ENCODE measurements at places on chromosomes 5 and 9.

DNA sequence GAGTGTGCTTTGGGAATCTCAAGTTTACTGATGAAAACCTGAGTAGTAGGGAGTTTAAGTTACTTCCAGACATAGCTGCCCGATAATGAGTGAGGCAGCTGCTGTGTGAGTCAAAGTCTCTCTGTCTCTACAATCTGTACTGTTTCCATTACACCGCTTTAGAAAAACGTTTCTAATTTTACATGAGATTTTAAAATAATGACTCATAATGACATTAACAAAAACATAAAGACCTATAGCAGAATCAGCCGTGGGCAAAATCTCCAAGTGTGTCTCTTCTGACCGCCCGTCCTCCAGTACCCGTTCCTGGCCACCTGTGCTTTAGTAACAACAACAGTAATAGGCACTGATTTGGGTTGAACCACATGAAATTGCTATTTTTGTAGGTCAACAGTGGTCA lies 69.6 kb upstream of the PRRC1 start:
- DNase-seq: peak; percentile 75

GRCh38 chr5:176625966-176626875 lies 4.1 kb downstream of the SNCB start:
- no peak for DNase-seq

- peak; percentile 9 for DNase-seq
These were observed 662.8 kb downstream of the PTPRD start for GRCh38 chr9:9949978-9950377.

- DNase-seq: no peak
These were observed 1.5 kb downstream of the ST6GALNAC4 start for GRCh38 chr9:127915325-127915752.

- DNase-seq: no peak
These were observed 64.4 kb upstream of the SUB1 start for GRCh38 chr5:32520972-32521371.

GRCh38 chr5:160054047-160054446 lies 45.1 kb downstream of the TTC1 start:
- DNase-seq: peak; percentile 38

DNA sequence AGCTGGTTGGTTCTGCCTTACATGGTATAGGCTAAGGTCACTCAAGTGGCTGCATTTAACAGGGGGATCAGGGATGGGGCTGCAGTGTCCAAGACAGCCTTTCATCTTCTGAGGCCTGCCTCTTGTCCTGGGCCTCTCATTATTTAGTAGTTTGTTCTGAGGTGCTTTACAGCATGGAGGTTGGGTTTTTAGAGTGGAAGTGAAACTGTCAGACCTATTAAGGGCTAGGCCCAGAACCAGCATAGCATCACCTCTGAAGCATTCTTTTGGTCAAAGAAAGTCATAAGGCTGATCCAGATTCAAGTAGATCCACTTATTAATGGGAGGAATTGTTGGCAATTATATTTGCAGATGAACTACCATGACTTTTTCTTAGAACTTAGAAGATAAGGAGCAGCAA lies 146.0 kb upstream of the NMUR2 start:
- DNase-seq: no peak

- no peak for DNase-seq
These were observed 164.1 kb upstream of the CCNH start for GRCh38 chr5:87576867-87577266.

DNA sequence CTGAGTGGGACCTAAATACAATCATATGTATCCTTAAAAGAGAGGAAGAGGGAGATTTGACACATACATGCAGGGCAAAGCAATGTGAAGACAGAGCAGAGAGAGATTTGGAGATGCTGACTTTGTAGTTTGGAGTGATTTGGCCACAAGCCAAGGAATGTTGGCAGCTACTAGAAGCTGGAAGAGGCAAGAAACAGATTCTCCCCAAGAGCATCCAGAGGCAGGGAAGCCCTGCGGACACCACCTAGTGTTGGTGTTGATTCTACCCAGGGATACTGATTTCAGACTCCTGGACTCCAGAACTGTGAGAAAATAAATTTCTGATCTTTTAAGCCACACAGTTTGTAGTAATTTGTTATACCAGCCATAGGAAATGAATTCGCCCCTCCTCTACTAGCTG lies 64.9 kb upstream of the OSMR start:
- peak; percentile 78 for DNase-seq

GRCh38 chr9:73451003-73451402 lies 299.3 kb downstream of the ANXA1 start:
- no peak for DNase-seq

DNA sequence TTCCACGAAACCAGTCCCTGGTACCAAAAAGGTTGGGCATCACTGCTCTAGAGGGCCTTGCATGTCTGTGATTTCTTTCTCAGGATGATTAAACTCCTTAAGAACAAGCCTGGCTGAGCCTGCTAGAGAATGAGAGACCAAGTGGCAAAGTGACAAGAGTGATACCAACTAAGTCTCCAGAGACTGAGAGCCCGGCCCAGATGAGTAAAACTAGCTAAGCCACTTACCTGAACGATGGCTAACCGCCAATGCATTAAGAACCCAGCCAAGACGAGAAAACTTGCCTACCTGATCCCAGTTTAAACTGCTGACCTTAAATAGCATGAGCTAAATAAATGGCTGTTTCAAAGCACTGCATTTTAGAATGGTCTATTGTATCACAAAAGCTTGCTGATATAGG lies 5.6 kb upstream of the CCDC152 start:
- DNase-seq: no peak

DNA sequence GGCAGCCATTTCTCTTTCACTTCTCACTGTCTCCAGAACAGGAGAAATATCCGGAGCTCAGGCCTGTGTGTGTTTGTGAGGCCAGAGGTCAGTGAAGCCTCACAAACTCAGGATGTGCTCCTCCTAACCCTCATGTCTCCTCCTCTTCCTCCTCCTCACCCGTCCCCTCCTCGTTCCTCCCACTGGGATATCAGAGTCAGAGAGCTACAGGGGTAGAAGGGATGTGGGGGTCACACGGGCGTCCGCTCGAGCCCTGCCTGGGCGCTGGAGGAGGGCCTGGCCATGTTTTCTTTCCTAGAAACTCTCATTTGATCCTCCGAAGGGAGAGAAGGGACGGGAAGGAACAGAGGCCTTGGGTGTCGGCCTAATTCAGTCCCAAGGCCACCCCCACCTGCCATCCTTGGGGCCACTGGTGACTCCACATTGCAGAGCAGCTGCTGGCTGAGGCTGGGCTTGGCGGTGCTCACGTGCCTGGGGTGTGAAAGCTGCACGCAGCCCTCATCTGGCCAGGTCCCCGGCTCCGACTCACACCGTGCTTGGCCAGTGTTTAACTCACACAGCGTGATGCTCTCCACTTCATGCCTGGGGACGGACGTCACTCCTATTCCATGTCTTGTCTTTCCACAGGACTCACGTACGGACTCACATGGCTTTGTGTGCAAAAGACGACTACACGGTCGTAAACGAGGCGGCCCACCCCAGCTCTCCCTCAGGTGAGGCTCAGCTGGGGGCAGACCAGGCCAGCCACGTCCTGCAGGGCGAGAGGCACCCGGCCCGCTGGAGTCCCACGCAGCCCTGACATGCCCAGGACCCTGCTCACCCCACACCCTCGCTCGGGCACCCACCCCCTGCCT lies 22.6 kb upstream of the SLC6A19 start:
- DNase-seq: no peak

DNA sequence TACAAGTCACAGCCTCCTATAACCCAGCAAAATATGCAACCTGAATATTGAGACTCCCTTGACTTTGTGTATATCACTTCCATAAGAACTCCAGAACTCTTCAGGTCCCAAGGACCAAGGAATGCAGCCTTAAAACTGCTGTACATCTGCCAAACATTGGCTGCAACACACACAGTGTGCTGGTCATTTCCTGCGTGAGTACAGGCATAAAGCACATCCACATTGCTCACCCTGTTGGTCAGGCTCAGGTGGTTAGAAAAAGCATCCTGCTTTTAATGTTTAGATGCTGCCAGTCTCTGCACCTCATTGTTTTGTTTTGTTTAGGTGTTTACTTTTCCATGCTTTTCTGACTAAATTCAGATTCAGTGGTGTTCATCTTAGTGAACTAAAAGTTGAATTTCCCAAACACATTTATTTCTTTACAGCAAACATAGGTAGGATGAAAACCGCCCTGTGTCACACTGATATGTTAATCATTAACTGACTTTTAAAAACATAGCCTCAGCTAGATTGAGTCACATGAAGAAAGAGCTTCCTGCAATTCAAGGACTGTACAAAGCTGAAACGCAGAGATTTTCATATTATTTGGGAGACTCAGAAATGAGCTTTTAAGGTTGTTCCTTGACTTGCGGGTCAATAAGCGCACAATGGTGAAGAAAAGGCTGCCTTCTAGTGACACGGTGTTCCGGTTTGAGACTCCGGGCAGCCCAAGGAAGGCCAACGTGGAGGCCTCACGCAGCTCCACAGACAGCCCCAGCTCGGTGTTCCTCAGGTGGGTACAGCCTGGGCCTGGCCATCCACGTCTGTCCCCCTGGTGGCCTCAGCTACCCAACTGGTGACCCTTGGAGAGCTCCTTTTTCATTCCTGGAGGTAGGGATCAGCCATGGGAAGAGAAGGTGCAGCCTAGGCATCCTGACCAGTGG lies 52.2 kb upstream of the GRAMD2B start:
- DNase-seq: no peak

- no peak for DNase-seq
These were observed 169.0 kb downstream of the DOCK2 start for GRCh38 chr5:169805937-169806700.

- DNase-seq: peak; percentile 73
These were observed 6.2 kb upstream of the DNAJC18 start for GRCh38 chr5:139445325-139446170.

All from brain microvascular endothelial cell (primary cell).